Stimulated activated CD4-positive, alpha-beta T cell treated with anti-CD3 and anti-CD28 coated beads, Interleukin-15, amount 100 ng/mL, for 24 hours (primary cell): ENCODE measurements at places on chromosomes 1 and 21.

DNA sequence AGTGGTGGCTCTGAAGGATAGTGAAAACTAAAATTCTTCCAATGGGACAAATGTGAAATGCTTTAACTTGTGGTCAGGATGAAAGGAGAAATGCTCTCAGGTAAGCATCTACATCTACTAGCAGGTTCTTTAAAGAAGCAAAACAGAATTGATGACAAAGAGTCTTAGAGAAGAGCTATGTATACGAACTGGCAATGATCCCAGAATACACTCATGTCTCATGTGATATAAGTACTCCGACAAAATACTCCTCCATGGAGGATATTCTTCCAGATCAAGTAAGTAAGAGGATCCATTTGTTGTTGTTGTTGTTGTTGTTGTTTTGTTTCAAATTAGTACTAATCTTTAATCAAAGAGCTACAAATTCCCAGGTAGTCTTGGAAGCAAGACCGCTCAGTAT, 174.0 kb upstream of the ATP1B1 start:
- DNase-seq = no peak

- DNase-seq = no peak
Observed at GRCh38 chr1:100704473-100704872, 15.1 kb upstream of the VCAM1 start.

DNA sequence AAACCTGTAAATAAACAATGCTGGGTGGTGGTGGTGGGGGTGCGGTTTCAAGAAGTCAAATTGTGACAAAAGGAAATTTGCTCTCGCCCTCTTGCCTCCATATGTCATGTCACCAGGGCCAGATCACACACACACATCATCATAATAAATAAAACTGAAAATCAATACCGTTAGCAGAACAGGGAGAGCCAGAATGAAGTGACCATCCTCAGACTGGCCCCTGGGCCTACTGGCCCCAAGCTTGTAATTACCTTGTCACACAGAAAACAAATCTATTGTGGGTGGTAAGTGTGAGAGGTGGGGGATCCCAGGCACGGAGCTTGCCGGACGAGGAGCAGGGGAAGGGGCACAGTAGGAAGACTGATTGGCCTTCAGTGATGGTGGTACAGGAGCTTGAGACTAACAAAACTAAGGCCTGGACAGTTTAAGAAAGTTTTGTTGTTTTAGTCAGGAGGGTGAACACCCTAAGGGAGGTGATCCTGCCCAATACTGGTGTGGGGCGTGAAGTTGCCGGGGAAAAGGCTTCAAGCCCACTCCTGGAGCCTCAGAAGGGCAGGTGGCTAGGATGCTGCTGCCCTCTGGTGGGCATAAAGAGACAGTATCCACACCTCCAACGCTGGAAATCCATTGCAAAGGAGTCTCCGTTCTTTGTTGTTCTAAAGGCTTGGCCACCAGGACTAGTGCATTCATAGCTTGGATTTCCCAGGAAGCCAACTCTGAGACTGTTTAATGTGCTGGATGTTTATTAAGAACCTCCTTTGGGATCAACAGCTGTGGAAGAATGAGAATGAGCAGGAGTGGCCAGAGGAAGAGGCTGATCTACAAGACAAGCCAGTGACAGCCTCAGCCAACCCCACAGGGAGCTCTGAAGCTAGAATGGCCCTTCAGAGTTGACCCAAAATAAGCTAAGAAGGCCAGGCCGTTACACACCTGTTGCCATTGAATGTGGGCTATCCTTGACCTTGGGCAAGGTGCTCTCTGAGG, 8.1 kb upstream of the C1orf216 start:
- DNase-seq = peak; percentile 53

DNA sequence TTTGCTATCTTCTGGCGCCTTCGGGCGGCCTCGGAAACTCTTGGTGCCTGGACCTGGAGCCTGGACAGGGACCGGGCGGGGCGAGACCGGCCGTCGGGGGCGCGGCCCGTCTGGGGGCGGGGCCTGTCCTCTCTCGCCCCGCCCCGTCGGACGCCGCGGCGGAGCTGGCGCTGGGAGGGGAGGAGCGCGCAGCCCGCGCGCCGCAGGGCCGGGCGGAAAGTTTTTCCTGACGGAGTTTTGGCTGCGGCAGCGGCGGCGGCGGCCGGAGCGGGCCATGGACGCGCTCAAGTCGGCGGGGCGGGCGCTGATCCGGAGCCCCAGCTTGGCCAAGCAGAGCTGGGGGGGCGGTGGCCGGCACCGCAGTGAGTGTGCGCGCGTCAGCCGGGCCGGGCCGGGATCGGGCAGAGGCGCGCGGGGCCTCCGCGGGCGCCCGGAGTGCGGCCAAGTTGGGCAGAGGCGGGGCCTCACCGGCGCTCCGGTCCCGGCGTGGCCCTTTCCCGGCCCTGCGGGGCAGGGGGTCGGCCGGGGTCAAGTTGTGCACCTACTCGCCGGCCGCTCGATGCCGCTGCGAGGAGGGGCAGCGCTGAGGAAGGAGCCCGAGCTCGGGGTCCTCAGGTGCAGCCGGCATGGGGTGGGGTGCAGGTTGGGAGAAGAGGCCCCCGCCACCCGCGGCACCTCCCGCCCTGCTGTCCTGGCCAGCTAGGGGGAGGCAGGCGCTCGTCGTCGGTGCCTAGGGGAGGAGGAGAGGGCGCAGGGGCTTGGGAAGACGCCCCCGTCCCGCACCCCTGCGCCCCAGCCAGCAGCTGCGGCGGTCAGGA, at the start of gene LDLRAP1:
Gene LDLRAP1 (plus strand): TSS at position 182 of the 818 bp plus-strand sequence. CDS start 93 bp downstream, at position 275.
- DNase-seq = peak; percentile 77

DNA sequence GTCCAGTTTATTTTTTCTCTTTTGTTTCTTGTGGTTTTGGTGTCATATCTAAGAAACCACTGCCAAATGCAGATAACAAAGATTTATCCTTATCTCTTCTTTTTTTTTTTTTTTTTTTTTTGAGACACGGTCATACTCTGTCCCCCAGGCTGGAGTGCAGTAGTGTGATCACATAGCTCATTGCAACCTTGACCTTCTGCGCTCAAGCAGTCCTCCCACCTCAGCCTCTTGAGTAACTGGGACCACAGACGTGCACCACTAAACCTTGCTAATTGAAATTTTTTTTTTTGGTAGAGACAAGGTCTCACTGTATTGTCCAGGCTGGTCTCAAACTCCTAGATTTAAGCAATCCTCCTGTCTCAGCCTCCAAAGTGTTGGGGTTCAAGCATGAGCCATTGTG, 8.9 kb downstream of the SLC66A1 start:
- no peak for DNase-seq
